ENCODE measurements at places on chromosomes 4 and X.

GRCh38 chr4:13298655-13299054, 185.5 kb downstream of the RAB28 start:
- no peak for DNase-seq

GRCh38 chr4:1237981-1238675, 10.8 kb downstream of the CTBP1 start:
- no peak for DNase-seq

GRCh38 chr4:36386691-36387090, 105.3 kb downstream of the DTHD1 start:
- DNase-seq: no peak

GRCh38 chr4:155033604-155034003, 174.8 kb upstream of the NPY2R start:
- DNase-seq: no peak

DNA sequence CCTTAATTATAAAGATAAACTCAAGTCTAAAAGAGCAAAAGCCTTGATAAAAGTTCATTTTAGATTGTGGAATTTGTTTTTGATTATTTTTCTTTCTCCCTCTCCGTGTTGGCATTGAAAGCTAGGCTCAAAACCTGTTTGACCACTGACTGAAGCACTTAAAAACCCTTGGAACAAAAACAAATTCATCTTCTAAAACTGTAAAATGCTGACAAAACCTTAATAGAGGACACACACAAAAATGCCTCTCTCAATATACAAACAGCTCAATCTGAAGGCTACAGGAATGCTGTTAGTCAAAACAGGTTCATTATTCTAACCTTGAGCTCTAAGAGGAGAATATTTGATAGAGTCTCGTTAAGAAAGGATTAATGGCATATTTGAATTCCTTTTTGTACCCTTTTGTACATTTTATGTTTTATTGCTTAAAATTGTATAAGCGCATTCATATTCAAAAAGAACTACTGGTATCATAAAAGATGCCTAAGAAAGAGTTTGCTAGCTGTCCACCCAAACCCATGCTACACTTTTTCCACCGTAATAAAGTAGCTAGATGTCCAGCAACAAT, 74.3 kb upstream of the NAP1L5 start:
- DNase-seq: no peak

DNA sequence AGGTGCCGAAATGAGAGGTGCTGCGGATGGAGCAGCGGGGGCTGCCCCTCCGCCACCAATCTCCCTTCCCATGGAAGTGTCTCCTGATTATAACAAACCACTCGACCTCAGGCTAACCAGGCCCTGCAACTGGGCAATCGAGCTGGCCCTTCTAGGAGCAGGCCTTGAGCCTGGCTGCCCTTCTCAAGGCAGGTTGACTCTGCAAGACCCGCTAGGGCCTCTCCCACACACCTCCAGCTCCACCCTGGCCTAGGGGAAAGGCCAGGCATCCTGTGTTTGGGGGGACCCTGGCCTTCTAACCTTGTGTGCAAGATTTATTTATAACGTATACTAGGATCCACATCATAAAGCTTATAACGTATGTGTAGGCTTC, 3.7 kb upstream of the BCOR start:
- no peak for DNase-seq

DNA sequence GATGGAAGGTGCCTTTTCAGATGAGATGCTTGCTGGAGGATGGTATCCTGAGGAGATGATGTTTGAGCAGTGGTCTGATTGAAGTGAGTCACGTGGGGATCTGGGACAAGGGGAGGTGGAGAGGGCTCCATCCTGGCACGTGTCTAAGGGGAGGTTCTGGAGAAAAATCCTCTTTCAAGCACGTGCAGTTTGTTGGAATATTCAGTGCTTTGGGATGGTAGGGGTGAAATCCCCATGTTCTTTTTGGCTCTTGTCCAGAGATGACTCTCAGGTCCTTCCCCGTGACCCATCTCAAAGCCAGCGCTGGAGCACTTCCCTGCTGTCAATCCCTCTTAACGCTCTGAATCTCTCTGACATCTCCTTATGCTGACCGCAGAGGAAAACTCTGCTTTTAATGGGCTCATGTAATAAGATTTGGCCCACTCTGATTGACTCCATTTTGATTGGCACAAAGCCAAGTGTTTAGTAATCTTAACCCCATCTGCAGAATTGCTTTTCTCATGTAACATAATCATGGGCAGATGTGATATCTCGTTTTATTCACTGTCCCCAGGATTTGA, 10.8 kb upstream of the KLKB1 start:
- no peak for DNase-seq
